ENCODE measurements at places on chromosomes 7 and 10. TPM values are rescaled to one million over a fixed set of nuclear protein-coding genes. Genes with fewer than 3 reads are reported as not detected.

Gene HTR5A
- total RNA-seq = not detected

Gene CALN1
- not detected for total RNA-seq

Gene LRRN3
- total RNA-seq = 28.0 TPM

Gene CFAP70
- 0.43 TPM for total RNA-seq

Gene PIK3AP1
- 12.4 TPM for total RNA-seq

Gene RASSF4
- total RNA-seq = 0.66 TPM

Gene ADAM8
- 220 TPM for total RNA-seq

Gene UNCX
- total RNA-seq = not detected

Gene ZNF425
- 1.0 TPM for total RNA-seq

Gene GALNT17
- total RNA-seq = not detected

Gene C7orf25
- 4.4 TPM for total RNA-seq

Gene GJD4
- total RNA-seq = not detected

Gene CNPY1
- total RNA-seq = not detected

Gene DPYSL4
- total RNA-seq = 17.9 TPM

Gene BTBD16
- not detected for total RNA-seq

Gene ATG9B
- total RNA-seq = 5.0 TPM

Gene FOXI2
- total RNA-seq = not detected

Gene CACNB2
- 1.6 TPM for total RNA-seq

Gene SEMA4G
- total RNA-seq = 1.6 TPM

Gene MSS51
- total RNA-seq = 2.6 TPM

Gene GTF2IRD1
- total RNA-seq = 3.1 TPM

Gene CAV1
- total RNA-seq = 0.57 TPM

Gene ZNF239
- total RNA-seq = 0.66 TPM

Gene HEPACAM2
- total RNA-seq = not detected

Gene FHIP2A
- 26.9 TPM for total RNA-seq

Gene PPP3CB
- 45.4 TPM for total RNA-seq

Gene GCK
- total RNA-seq = 2.3 TPM

Gene KCNIP2
- 3.2 TPM for total RNA-seq

Gene THSD7A
- not detected for total RNA-seq

Gene CHN2
- 0.73 TPM for total RNA-seq

Gene EVX1
- not detected for total RNA-seq

Gene CPN1
- total RNA-seq = not detected

Gene CFAP46
- total RNA-seq = not detected

Gene RAB19
- 12.5 TPM for total RNA-seq

Gene ATP6V1F
- total RNA-seq = 132 TPM

Gene GIMAP8
- 6.1 TPM for total RNA-seq

All from activated T-helper 2 cell treated with anti-CD3 and anti-CD28 coated beads, Interferon-gamma antibody, Interleukin-2, Interleukin-4, amounts not matched to agents 10 μg/mL and 5 μg/mL and 100 μg/mL, durations not matched to agents 14 hours and 24 hours and 36 hours (primary cell).